ENCODE measurements at places on chromosomes 16 and 17. TPM values are rescaled to one million over a fixed set of nuclear protein-coding genes. Genes with fewer than 3 reads are reported as not detected.

Gene SMURF2
- 124 TPM for total RNA-seq

Gene PRSS22
- not detected for total RNA-seq

Gene VAT1L
- 1.4 TPM for total RNA-seq

Gene ORMDL3
- 38.5 TPM for total RNA-seq

Gene TRIM16
- 84.9 TPM for total RNA-seq

Gene C16orf74
- 12.4 TPM for total RNA-seq

Gene OTOA
- not detected for total RNA-seq

DNA sequence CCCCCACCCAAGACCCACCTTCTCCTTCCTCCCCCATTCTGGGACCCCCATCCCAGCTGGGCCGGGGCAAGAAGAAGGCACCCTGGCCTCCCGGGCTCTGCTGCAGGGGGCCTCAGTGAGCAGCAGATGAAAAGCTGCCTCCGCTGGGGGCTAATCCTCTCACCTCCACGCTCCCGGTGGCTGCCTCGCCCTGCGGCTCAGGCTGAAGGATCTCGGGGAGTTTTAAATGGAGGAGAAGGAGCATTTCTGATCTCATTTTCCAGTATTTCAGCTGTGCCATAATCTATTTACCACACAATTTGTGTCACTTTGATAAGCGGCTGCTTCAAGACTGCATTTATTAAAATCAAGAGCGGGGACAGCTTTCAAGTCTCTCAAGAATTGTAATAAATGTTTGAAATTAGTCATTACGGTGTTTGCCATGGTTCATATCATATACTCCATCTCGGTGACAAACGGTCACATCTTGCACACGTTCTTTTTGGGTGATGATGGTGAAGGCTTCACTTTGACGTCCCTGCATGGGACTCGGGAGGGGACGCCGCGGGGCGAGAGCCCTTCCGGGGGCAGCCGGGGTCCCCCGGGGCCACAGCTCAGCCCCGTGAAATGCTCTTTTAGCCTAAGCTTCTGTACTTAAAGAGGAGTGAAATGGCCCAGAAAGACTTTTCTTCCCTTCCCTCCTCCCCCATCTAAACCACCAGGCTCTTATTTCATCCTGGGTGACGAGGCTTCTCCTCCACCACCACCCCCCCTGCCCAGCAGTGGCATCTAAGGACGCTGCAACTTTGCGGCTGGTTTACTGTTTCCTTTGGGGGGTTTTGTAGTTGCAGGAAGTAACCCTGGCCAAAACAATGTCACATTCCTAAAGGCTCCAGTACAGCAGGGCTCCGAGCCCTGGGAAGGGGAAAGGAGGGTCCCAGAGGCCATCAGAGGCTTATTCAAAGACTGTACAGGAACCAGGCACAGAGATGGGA lies 313.1 kb upstream of the TNRC6C start:
- DNase-seq = no peak

DNA sequence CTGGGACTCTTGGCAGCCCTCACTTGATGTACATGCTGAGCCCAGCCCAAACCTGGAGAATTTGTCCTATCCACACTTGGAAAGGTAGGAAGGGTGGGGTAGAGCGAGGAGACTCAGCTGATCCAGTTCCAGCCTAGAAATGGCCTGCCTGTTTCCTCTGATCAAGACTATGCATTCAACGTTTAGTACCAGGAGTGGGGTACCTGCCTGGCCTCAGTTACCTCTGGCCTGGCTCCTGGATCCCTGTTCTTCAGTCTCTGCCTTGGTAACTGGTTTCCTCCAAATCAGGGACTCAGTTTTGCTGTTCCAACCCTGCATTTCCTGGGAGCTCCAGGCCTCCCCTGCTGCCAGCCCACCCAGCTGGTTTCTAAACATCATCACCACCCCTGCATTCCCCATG lies 233.5 kb downstream of the GSG1L start:
- DNase-seq = no peak

DNA sequence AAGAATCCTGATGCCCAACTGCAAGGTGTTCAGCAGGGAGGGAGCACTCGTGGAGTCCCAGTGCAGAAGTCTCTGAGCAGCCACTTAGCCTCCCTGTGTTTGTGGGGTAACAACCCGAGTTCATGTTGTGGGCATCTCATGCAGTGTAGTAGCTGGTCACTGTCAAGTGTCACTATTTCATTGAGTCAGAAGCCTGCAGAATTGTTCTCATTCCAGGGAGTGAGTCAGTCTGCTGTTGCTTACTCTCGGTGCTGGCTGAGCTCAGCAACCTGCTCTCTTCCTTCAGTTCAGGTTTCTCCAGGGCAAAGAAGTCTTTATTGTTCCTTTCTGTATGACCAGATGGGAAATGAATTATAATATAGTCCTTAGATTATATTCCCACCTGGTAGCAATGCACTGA lies 24.1 kb downstream of the HMOX2 start:
- DNase-seq = peak; percentile 82

DNA sequence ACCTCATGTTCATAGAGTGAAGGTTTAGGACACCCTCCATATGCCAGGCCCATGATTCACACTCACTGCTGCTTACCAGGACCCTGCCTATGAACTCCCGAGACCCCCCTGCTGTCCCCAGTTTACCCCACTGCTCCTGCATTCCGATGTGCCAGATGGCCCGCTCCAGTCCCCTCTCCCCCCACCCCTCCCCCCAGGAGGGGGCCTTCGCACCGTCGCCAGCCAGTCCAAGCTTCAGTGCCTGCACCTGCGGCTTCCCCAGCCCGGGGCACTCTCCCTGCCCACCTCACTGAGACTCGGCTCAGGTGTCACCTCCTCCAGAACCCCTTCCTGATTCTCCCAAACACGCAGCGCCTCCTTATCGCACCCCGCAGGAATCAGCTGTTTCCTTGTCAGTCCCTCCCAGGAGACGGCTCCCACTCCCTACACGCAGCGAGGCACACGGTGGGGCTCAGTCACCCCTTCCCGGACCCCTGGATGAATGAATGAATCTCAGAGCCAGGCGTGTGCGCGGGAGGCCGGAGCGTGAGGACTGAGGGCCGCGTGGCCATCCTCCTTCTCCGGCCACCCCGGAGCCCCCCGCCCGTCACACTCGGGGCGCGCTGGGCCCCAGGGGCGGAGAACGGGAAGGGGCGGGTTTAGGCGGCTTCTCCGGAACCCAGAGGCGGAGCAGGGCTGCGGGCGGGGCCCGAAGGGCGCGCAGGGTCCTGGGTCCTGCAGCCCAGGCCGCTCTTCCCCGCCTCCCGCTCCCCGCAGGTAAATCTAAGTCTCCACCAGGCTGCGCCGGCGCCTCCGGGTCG lies 1.6 kb downstream of the MYO1C start:
- peak; percentile 54 for DNase-seq

GRCh38 chr16:27495191-27495590 lies 54.5 kb downstream of the GTF3C1 start:
- no peak for DNase-seq

DNA sequence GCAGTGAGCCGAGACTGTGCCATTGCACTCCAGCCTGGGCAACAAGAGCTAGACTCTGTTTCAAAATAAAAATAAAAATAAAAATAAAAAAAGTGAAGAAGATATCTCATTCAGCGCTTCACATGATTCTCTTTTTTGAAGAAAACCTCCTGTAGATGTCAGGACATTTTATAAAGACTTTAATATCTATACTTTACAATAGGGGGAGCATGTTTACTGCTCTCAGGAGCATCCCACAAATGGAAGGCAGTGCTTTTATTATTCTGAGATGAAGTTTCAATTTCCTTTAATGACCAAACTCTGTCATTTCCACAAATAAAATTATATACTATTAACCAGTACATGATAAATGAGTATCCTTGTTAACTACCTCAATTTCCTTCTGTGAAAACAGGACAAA lies 118.7 kb upstream of the MYOCD start:
- DNase-seq = no peak

DNA sequence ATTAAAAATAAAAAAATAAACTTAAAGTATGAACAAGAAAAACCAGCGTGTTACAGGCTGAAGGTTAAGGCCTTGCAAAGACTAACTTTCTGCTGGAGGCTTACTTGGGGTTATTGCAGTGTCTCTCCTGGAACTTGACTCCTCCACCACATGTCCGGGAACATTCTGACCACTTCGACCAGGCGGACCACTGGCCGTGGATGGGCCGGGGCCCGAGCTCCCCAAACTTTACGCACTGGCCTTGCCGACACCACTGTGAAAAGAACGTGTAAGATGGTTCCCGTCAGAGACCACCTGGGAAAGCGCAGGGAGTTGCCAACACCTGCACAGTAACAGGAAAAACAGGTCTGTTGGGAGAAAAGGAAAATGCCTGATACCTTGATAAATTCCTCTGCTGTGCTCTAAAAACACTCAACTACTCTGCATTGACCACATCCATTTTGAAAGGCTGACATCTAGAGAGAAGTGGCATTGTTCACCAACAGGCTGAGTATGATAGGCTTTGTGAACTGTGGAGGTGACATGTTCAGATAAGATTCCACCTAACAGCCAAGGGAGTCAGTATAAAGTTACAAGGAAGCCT lies 99.1 kb downstream of the ADAMTS18 start:
- DNase-seq = no peak

DNA sequence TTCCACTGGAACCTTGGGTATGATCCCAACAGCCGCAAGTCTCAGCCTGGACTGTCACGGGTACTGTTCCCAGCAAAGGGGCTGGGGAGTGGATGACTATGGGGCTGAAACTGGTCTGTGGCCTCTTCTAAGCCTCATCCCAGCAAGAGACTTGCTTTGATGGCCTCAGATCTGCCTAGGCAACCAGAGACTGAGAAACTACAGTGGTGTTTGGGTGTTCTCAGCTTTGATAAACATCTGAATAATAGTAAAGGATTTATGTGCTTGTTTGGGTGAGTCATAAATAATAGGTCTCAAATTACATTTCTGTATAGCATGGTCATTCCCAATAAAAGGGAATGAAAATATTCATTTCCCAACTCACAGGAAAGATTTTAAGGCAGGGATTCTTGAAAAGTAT lies 30.2 kb upstream of the ULK2 start:
- DNase-seq = no peak

DNA sequence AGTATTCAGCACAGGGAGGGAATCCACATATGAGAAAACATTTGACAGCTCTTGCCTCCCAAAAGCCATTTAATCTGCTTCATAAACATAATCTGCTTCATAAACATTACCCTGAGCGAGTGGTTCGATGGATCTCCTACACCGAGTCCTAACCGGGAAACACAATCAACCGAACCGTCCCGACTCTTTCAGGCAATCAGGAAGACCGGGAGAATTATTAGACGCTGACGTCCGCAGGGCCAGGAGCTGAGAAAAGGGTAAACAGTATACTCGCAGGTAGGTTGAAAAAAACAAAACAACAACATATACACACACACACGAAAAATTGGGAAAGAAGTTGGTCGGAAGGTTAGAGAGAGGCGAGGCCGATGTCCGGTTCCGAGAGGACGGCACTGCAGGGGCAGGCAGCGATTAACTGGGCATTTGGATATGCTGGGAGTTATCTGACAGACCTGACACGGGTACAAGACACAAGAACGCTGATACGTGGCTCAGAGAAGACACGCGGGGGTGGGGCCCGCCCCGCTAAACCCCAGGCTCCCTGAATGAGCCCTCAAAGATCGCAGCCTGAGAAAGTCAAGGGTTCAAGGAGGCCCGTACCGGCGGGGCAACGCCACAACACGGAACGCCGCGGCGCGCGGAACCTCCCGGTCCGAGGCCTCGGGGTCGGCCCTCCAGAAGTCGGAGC lies 585 bp downstream of the AP1G1 start:
- peak; percentile 49 for DNase-seq

GRCh38 chr16:3490911-3491629 lies 4.2 kb downstream of the C16orf90 start:
- peak; percentile 45 for DNase-seq

DNA sequence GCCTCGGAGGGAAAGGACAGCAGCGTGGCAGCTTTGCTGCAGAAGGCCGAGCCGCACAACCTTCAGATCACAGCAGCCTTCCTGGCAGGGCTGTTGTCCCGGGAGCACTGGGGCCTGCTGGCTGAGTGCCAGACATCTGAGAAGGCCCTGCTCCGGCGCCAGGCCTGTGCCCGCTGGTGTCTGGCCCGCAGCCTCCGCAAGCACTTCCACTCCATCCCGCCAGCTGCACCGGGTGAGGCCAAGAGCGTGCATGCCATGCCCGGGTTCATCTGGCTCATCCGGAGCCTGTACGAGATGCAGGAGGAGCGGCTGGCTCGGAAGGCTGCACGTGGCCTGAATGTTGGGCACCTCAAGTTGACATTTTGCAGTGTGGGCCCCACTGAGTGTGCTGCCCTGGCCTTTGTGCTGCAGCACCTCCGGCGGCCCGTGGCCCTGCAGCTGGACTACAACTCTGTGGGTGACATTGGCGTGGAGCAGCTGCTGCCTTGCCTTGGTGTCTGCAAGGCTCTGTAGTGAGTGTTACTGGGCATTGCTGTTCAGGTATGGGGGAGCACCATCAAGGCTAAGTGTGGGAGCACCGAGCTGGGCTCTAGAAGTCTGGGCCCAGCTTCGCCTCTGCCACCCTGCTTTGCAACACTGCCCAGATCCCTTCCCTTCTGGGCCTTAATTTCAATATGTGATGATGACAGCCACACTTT lies 18.6 kb downstream of the NOD2 start:
- peak; percentile 40 for DNase-seq
